ENCODE measurements at places on chromosomes 7 and 10. TPM values are rescaled to one million over a fixed set of nuclear protein-coding genes. Genes with fewer than 3 reads are reported as not detected.

Gene OR2A42
- 0.65 TPM for polyA plus RNA-seq

Gene EBF3
- 3.6 TPM for polyA plus RNA-seq

Gene ARHGEF35
- polyA plus RNA-seq, result 14.8 TPM

Gene PLEKHA1
- 19.1 TPM for polyA plus RNA-seq

Gene RAPGEF5
- polyA plus RNA-seq, result 20.1 TPM

Gene FKBP6
- not detected for polyA plus RNA-seq

Gene KCNH2
- polyA plus RNA-seq, result 5.0 TPM

Gene H2BK1
- 0.36 TPM for polyA plus RNA-seq

Gene FAM25C
- polyA plus RNA-seq, result not detected

Gene SPDYE9
- not detected for polyA plus RNA-seq

Gene ZNF365
- polyA plus RNA-seq, result 0.16 TPM

Gene THSD7A
- polyA plus RNA-seq, result 3.5 TPM

Gene MKX
- polyA plus RNA-seq, result 7.4 TPM

Gene WNT2
- 0.50 TPM for polyA plus RNA-seq

Gene AP4M1
- polyA plus RNA-seq, result 13.8 TPM

Gene NPTX2
- 75.7 TPM for polyA plus RNA-seq

Gene DPYSL4
- polyA plus RNA-seq, result 5.4 TPM

Gene SUFU
- 14.2 TPM for polyA plus RNA-seq

Gene PON3
- polyA plus RNA-seq, result 18.6 TPM

Gene ATP6V0A4
- polyA plus RNA-seq, result 1.7 TPM

Gene SEMA3E
- 0.42 TPM for polyA plus RNA-seq

Gene SLC13A4
- 0.18 TPM for polyA plus RNA-seq

Gene UPK3BL2
- not detected for polyA plus RNA-seq

Gene FAM25G
- not detected for polyA plus RNA-seq

Gene KLF14
- polyA plus RNA-seq, result not detected

Gene ANXA8L1
- 0.69 TPM for polyA plus RNA-seq

Gene CAMK2B
- 0.48 TPM for polyA plus RNA-seq

Gene SAMD9
- 7.4 TPM for polyA plus RNA-seq

Gene SHTN1
- 16.3 TPM for polyA plus RNA-seq

Gene NKX1-2
- polyA plus RNA-seq, result not detected

Gene ENO4
- polyA plus RNA-seq, result 0.30 TPM

Gene SPDYE2
- not detected for polyA plus RNA-seq

Gene FRAT2
- polyA plus RNA-seq, result 8.5 TPM

Gene NFE2L3
- polyA plus RNA-seq, result 6.1 TPM

Gene ANXA7
- polyA plus RNA-seq, result 78.9 TPM

Gene CHST12
- polyA plus RNA-seq, result 16.5 TPM

Gene ANKIB1
- 28.5 TPM for polyA plus RNA-seq

Gene PPP1R17
- not detected for polyA plus RNA-seq

Gene PNPLA8
- polyA plus RNA-seq, result 16.8 TPM

Gene PIK3AP1
- polyA plus RNA-seq, result 9.9 TPM

Gene IFIT1B
- not detected for polyA plus RNA-seq

Gene RBM20
- 3.9 TPM for polyA plus RNA-seq

Gene HECW1
- polyA plus RNA-seq, result 0.47 TPM

Gene RET
- polyA plus RNA-seq, result 0.38 TPM

Gene MBL2
- not detected for polyA plus RNA-seq

Gene PRKAR2B
- polyA plus RNA-seq, result 24.2 TPM

Gene FRMPD2
- polyA plus RNA-seq, result 0.70 TPM

Gene BICC1
- 15.1 TPM for polyA plus RNA-seq

Gene CUBN
- 1.9 TPM for polyA plus RNA-seq
